Activated gamma-delta T cell (primary cell): ENCODE measurements at places on chromosomes 5 and 9.

GRCh38 chr5:151213803-151214613, 9.9 kb downstream of the CCDC69 start:
- peak; percentile 38 for DNase-seq

DNA sequence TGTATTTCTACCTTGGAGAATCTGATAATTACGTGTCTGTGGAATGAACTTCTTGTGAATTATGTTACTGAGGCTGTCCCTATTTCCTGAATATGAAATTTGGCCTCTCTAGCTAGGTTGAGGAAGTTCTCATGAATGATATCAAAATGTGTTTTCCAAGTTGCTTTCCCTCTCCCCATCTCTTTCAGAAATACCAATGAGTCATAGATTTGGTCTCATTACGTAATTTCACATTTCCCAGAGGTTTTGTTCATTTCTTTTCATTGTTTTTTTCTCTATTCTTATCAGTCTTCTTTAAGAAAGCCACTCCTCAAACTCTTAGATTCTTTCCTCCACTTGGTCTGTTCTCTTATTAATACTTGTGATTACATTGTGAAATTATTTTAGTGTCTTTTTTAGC, 923.8 kb upstream of the CDH9 start:
- no peak for DNase-seq

GRCh38 chr9:115551396-115551795, 433.4 kb upstream of the TNC start:
- DNase-seq: no peak

DNA sequence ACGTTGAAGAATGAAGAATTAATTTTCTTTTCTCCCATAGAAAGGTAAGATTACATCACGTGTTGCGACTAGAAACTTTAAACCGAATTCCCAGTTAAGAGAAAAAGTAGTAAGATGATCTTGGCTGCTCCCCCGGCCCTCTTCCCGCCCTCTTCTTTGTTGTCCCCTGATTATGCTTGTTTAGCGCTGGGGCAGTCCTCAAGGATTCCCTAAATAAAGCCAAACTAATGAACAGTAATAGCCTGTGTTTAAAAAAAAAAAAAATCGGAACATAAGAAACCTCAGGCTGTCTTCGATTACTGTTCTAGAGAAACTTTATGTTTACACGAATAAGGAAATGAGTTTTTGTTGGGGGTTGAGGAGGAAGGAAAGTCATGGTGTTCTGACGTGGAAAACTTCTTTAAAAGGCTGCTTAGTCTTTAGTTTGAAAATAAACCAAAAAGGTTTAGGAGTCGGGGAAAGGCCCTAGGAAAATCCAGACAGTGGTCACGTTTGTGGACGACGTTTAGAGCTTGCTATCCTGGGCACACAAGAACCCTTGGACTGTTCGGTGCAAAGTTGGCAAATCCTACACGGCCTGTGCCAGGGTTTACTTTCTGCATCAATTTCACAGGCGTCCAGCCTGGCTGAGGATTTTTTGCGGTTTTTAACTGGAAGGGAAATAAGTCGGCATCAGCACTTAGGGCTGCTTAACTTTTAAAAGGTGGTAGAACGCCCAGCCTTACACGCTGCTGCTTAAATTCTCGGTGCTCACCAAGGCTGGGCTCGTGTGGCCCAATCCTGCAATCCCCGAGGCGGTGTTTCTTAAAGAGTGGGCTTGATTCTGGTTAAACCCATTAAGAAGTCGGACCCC, 1.1 kb upstream of the MAT2B start:
- DNase-seq: no peak

DNA sequence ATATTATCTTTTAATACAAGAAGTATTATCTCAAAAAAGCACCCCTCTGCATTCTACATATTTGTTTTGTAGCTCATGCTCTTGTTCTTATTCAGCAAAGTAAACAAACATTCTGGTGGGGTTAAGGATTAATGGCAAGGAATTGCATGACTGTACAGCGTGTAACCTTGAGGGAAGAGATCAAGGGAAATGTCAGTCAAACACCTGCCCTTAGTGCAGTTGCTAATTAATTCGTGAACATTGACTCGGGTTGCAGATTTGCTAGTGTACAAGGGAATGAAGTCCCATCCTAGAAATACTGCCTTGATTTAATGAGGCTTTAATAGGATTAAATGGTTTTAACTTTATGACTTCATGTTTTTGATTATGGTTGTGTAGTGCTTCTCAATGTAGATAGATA, 1758.1 kb downstream of the MAT2B start:
- no peak for DNase-seq

DNA sequence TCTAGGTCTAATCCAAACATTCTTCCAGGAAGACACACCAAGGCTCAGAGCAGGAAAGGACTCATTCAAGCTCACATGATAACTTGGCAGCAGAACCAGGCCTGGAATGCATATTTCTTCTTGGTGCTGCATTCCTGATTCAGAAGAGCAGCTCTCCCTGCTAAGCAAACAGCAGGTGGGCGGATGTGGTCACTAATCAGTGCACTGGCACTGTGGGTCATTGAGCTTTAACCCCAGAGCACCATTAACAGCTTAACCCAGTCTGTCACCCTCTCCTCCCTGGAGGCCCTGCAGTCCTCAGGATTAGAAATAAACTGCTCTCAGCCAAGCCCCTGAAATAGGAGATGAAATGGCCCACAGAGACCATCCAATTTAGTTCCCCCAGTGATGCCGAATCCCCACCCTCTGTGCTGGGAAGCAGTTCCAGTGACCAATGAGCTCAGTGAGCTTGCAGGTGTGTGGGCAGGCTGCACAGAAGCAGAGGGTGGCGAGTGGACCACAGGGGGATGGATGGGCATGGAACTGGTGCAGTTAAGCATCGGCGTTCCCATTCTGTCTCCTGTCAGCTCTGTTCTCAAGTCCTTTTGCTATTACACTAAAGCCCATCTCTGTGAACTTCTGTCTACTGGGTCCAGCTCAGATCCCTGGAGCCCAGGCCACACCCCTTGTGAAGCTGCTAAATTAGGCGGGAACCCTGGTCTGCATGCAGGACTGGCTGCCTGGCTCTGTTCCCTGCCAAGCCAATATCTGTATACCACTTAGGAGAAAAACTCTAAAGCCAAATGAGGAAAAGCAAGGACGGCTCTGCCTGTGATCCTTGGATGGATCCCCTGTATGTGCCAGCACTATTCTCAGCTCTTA, 16.6 kb upstream of the MEGF9 start:
- DNase-seq: no peak

- DNase-seq: peak; percentile 39
These were observed 35.2 kb upstream of the GLDC start for GRCh38 chr9:6680797-6681146.

DNA sequence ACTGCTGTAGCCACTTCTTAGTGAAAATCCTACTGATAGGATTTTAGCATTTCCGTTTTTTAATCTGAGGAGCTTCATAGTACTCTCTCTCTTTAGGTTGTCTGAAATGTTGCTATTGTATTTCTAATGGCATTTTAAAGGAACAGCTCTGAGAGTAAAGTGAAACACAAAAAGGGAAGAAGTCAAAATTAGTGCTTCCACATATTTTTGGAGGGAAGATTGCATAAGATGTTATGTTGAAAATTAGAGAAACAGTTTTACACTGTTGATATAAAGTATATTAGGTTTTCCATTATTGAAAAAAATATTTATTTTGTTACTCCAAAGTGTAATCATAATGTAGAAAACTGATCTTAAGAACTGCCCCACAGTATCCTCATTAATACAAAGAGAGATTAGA, 525.1 kb downstream of the TAF11L14 start:
- DNase-seq: no peak

DNA sequence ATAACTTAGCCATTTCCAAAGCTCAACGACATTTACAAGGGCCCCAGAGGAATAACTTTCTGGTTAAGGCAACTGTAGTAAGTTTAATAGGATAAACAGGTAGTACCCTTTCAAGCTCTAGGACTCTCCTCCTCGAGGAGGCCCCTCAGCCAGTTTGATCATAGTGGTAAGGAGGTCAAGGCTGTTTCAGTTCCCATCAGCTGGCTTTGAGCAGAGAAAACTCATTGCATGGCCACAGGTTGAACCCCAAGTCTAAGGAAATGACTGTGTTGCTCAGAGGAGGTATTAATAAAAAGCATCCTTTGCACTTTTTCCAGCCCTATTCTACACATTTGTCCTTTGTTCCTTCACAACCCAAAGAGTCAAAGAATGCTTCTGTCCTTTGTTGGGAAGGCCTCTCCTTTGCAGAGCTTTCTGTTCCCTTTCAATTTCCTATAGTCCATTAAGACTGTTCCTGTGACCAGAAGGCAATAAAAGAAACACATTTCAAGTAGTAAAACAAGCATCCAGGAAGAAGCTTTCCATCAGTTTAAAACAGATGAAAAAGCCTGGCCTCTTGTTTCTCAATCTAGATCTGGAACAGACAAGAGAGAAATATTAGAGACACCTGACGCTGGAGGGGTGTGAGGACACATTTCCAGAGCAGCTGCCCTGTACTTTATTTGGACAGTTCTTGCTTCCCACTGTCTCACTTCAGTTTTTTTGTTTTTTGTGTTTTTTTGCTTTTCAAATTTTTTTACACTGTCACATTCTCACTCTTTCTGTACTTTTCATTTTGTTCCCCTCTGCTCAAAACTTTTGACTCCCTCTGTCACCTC, 54.1 kb downstream of the PRRC1 start:
- no peak for DNase-seq

DNA sequence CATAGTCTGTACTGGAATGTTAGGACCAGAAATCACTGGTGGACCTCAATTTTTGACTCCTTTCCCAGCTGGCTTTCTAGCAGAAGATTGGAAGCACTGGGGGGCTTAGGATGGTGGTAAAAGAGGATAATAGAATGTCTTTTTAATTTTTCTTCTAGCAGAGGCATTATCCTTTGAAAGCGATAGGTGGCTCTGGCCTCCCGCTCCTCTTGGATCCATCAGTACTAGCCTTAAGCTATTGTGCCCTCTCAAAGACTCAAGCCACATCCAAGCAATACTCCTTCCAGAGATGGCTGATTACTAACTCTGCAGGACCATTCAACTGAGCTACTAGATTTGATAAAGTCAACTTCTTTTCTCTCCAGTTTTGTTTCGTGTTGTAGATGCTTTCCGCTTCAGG, 610.6 kb downstream of the CDH12 start:
- no peak for DNase-seq

GRCh38 chr5:17743580-17744435, 109.5 kb downstream of the TAF11L14 start:
- DNase-seq: no peak

GRCh38 chr5:72157625-72157962, 50.3 kb downstream of the MAP1B start:
- DNase-seq: no peak

DNA sequence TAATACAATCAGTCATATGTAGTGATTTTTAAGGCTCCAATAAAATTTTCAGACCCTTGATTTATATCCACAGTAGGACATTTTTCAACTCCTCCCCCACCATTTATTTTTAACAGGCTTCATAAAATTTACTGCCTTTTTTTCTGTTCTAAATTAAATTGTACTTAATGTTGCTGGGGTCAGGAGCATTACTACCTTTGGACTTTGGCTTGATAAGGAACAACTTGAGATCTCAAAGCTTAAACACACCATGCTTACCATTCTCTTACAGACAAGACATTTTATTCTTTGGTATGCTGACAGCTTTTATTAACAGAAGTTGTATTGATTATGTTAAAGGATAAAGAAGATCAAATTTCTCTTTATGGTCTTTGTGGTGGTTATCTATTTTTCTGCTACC, 30.5 kb downstream of the TRPM3 start:
- no peak for DNase-seq

DNA sequence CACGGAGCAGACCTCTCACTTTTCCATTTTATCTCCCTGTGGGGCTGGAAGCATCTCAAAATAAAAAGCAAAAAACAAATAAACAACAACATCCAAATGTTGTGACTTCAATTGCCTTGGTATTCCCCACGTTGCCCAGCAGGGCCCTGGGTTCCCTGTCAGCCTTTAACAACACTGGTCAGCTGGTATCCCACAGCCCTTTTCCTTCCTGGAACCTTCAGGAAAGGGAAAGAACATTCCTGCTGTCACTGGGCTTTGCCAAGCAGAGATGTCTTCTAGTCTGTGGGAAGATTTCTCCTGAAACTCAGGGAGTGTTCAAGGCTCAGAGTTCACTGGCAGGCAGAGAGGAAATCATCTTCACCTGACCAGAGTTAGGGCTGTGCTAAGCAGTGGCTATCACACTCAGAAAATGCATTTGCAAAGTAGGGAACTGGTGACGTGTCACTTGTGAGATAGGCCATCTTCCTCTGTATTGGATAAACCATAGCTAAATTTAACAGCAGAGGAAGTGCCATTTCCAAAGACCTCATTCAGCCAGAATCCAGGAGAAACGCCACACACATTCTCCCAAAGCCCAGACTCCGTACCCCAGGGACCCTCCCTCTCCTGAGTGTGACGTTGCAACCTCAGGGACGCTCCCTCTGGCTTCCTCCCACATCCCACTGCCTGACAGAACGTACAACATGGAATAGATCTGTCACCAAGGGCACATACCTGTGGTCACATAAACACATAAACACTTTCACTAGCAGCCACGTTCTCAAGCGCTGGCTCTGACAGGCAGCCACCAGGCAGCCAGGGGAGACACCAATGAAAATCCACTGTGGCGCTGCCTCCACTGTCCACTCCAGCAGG, 274.0 kb upstream of the DAPK1 start:
- DNase-seq: no peak

GRCh38 chr5:9545992-9546851, at the start of gene SEMA5A:
TSS of gene SEMA5A (minus strand) at chr5:9546075. CDS start at chr5:9379946, 166,129 bp downstream.
- DNase-seq: no peak

DNA sequence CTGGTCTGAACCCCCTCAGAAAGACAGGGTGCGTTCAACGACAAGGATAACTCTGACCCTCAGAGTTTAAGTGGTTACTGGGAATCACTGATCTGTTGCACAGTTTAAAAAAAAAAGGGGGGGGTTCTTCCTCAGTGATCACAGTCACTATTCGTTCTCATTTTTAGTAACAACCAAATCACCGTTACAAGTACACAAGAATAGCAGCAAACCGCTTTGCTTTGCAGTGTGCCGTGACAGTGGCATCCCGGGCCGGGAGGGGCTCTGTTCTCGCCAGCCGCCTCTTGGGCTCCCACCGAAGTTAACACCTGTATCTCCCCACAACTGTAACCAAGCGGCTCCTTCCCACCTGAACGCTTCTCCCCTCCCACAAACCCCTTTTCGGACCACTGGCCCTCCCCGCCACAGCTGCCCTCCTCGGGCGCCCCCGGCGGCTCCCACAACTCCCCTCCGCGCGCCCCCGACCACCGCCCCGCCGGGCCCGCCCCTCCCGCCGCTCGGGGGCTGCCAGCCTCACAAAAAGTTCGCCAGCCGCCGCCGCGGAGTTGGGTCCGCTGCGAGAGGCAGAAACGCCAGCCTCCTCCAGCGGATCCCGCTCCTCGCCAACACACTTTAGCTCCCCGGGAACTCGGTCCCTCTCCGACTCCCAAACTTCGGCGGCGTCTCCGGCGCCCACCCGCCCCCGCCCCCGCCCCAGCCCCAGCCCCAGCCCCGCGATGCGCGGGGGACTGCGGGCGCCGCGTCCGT, 1.2 kb downstream of the SSBP2 start:
- peak; percentile 33 for DNase-seq

DNA sequence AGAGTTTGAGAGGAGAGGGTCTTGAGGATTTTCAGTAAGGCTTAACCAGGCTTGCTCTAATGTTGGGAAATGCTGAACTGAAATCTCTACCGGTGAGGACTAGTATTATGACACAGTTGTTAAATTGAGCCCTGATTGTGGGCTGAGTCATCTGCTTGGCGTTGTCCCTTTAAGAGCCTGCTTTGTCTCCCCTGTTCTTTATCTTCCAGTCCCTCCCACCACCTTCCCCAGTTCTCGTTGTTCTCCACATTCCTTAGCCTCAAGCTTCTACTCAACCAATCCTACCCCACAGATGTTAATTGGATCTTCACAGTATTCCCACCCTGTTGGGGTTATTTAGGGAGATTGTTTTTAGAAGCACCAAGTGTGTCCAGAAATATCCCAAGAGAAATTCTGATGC, 57.6 kb downstream of the ANKRD55 start:
- DNase-seq: no peak
